ENCODE measurements at places on chromosomes 7 and 10. TPM values are rescaled to one million over a fixed set of nuclear protein-coding genes. Genes with fewer than 3 reads are reported as not detected.

DNA sequence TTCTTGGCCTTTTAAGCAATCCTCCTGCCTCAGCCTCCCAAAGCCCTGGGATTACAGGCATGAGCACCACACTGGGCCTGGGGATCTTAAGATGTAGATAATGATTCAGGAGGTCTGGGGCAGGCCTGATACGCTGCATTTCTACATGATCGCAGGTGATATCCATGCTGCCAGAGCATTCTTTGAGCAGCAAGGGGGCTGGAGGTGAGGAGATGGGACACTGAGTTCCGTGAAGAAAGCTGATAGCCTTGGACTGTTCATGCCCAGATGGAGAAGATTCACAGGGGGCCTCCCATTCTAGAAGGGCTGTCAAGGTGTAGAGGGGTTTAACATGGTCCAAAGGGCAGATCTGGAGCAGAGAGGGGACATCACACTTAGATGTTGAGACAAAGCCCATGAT, 480.3 kb downstream of the RPS24 start:
- no peak for DNase-seq

- DNase-seq, result no peak
Measured at GRCh38 chr7:36391436-36392198, 2.0 kb downstream of the ANLN start.

GRCh38 chr7:91655656-91656055, 224.8 kb downstream of the MTERF1 start:
- no peak for DNase-seq

The IQCE gene
- polyA plus RNA-seq, result 21.2 TPM

- DNase-seq, result no peak
Measured at GRCh38 chr10:58755677-58756076, 243.0 kb downstream of the BICC1 start.

DNA sequence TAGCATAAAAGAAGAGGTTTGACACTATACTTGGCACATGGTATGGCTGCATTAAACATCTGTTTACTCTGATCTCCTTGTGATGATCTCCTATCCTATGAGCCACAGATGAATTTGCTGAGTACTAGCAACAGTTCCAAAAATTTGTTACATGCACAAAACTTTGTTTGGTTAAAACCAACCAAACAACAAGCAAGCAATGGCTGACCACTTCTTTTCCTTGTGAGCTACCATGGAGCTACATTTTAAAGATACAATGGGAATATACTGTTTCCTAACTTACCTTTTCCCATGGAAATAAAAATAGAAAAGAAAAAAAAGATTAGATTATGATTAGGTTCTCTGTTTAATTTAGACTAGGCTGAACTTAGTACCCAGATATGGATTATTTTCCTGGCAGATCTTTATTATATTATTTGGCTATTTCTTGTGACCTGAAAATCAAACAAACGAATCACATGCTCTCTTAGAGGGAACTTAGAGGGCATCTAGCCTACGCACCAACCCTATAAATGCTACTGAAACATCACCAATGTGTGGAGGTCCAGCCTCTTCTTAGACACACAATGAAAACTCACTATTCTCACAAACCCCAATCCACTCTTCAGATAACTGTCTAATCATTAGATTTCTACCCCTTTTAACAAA, 80.1 kb upstream of the FAM133B start:
- no peak for DNase-seq

- no peak for DNase-seq
Measured at GRCh38 chr7:136533732-136534131, 334.7 kb upstream of the CHRM2 start.

DNA sequence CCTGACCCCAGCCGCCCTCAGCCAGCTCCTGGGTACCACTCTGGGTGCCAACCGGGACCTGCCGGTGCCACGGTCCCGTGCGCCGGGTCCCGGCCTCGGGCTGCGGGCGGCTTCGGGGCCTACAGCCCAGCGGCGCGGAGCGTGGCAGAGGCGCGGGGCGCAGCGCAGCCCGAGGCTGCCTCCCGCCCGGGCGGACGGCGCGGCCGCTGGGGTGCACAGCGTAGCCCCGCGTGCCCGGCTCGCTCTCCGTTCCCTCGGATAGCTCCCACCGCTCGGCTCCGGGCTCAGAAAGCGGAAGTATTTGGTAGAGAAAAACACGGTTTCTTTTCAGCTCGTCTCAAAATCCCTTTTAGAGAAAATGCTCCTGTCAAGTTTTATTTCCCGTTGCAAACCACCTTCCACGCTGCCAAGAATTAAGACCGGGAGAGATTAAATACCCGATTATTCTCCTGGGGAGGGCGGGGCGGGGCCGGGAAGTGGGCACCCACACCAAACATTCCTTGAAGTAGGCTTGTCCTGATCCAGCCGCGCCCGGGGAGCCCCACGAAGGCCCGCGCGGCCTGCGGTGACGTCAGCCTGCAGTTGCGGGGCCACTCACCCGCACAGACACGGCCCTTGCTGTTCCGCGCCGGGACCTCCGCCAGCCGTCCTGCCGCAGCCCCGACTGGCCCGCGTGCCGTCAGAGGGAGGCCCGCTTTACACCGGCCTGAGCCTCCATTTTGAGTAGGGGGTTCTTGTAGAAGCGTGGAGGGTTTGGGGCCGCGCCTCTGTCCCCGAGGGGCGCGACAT, 7.2 kb downstream of the HOXA13 start:
- DNase-seq, result no peak

The SVIL gene
- polyA plus RNA-seq, result 34.4 TPM

GRCh38 chr10:52488606-52489485, 174.8 kb downstream of the DKK1 start:
- DNase-seq, result peak; percentile 14

GRCh38 chr10:15781381-15781960, 61.7 kb upstream of the ITGA8 start:
- no peak for DNase-seq

DNA sequence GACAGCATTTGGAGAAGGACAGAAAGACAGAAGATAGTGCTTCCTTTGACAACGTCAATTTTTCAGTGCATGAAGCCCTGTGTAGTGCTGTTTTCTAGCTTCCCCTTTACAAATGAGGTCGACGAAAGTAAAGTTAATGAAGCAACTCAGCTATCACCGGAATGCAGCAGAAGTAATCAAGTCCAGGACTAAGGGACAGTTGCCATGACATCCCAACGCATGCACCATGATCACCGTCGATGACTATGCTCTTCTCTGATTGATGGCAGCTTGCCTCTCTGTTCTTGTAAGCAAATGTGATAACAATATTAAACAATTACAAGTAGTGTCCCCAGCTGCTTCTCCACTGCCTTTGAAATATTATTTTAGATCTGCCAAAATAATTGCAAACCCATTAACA, 205.8 kb downstream of the FRMD4A start:
- peak; percentile 10 for DNase-seq

The MMD2 gene
- polyA plus RNA-seq, result not detected

DNA sequence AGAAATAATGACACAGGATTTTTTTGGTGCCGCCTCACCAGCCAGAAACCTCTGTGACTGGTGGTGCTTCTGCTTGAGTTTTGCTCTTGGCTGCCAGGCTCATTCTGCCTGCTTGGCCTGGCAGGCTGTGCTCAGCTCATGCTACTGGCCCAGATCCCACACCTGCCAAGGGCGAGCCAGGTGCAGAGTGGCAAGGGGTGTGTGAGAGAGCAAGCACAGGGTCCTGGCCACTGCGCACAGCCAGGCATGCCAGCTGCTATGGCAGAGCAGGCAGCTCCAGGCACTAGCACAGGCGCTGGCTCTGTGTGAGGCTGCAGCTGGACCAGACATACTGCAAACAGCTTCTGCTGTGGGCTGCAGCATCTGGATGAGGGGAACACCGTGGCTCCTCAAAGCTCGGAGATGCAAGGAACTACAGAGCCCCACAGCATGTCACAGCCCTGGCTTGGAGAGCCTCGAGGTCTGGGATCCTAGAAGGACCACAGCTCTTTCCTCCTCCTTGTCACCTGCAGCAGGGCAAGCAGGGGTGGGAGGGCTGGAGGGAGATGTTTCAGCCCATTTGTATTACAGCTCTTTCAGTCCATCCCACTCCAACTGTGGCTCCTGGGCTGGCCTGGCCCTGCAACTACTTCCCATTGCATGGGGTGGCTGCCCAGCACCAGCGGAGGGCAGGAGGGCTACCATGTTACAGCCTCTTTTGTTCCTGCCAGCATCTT, 313.4 kb upstream of the SEMA3C start:
- DNase-seq, result no peak

- no peak for DNase-seq
Measured at GRCh38 chr10:28951484-28951883, 274.2 kb downstream of the BAMBI start.

DNA sequence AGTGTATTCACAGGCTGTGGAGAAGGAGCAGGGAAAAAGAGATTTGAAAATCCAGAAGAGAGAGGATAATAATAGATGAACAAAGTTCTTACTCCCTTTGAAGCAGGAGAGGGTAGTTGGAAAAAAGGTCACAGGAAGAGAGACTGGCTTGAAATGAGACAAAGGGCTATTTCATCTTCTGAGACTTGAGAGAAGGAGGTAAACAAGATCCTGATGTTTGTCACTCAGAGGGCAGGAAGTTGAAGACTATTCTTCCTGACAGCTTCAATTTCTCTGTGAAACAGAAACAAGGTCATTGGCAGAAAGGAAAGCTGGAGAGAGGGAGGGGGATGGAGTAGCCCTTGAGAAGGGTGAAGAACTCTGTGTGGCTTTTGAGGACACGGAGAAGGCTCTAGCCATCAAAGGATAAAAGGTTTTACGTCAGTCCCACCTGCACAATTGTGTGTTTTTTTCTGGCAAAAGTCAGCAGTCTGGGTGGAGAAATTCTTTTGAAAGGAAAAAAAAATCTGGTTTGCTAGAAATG, 216.1 kb upstream of the STEAP4 start:
- DNase-seq, result no peak

GRCh38 chr10:117167789-117168674, 29.3 kb upstream of the KCNK18 start:
- DNase-seq, result no peak

The CREB5 gene
- 6.3 TPM for polyA plus RNA-seq
